ENCODE measurements at places on chromosomes 2 and 18. TPM values are rescaled to one million over a fixed set of nuclear protein-coding genes. Genes with fewer than 3 reads are reported as not detected.

Gene DIPK1C
- not detected for total RNA-seq

Gene SKA1
- 28.7 TPM for total RNA-seq

Gene SLC25A52
- not detected for total RNA-seq

Gene OTOS
- total RNA-seq = not detected

Gene SPIRE1
- total RNA-seq = 9.9 TPM

Gene EPAS1
- total RNA-seq = 14.5 TPM

Gene DSG1
- total RNA-seq = not detected

Gene FIGN
- not detected for total RNA-seq

Gene NEUROD1
- not detected for total RNA-seq

Gene SCYGR4
- not detected for total RNA-seq

Gene IFIH1
- 17.9 TPM for total RNA-seq

Gene INPP1
- total RNA-seq = 13.4 TPM

Gene ATP6V1B1
- not detected for total RNA-seq

Gene CYP27C1
- total RNA-seq = not detected

Measured in CD8-positive, alpha-beta memory T cell (primary cell).